GM04503 (cell line): ENCODE measurements at places on chromosomes 1 and 21.

- DNase-seq, result no peak
Measured at GRCh38 chr1:2016123-2016522, 3.0 kb upstream of the GABRD start.

DNA sequence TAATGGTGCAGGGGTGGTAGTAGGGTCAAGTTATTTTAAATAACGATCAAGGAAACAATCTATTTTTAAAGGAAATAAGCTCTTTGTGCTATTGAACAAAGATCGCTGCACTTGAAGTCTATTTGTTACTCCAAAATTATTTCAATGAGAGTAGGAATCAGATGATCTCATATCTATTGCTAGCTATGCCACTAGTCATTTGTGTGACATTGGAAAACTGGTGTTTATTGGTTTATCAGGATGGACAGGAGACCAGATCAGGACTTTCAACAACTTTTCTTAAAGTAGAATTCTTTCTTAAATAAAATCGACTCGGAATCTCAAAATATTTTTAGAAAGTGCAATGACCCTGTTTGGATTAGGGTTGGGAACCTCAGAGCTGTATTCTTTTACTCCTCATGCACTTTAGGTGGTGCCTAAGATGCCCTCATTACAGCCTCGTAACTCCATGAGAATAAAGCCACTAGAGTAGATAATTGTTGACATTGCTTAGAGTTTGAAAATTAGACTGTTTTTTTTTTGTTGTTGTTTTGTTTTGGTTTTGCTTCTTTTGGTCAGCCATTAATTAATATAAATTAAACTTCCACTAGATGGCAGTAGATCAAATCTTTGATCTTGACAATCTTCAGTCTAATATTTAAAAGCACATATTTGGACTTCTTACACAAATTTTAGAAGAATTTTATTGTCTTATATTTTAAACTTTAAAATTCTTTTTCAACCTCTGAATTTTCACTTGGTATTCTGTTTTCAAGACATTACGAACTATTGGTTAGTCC lies 352.4 kb downstream of the USP25 start:
- no peak for DNase-seq

DNA sequence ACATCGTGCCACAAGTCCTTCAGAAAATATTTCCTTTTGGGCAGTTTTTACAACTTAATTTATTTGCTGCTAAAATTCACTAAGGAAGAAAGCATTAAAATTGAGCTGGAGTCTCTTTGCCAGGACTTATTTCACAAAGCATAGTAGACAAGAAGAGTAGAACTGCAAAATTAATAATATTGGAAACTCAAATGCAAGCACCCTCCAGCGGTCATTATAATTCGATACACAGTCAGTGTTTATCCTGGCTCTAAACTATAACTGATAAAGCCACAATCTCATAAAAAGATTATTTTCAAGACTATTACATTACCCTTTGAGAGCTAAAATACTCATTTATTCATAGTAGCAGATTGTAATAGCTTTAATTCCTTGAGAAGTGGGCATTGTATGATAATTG lies 655.4 kb downstream of the RWDD3 start:
- no peak for DNase-seq

GRCh38 chr1:29698033-29698432 lies 461.7 kb downstream of the PTPRU start:
- no peak for DNase-seq

GRCh38 chr1:200211157-200211556 lies 183.6 kb downstream of the NR5A2 start:
- DNase-seq, result no peak

GRCh38 chr1:27849951-27850350 lies 19.4 kb downstream of the PPP1R8 start:
- DNase-seq, result no peak

GRCh38 chr1:68495532-68495931 lies 1.4 kb downstream of the DEPDC1 start:
- DNase-seq, result no peak

DNA sequence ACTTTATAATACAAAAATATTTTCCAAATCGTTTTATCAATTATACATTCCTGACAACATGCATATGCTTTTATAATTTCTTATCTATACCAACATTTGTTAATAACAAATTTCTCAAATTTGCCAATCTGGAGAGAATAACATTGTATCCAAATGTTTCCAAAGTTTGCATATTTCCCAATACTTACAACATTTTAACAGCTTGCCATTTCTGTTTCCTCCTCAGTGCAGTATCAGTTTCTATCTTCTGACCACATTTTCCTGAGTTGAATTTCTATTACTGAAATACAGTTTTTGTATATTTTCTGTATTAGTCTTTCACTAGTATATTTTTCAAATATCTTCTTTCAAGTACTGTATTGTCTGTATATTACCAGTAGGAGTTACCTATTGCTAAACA lies 1594.3 kb downstream of the PLA2G4A start:
- no peak for DNase-seq

- peak; percentile 41 for DNase-seq
Measured at GRCh38 chr21:41283211-41283818, 33.3 kb upstream of the FAM3B start.

DNA sequence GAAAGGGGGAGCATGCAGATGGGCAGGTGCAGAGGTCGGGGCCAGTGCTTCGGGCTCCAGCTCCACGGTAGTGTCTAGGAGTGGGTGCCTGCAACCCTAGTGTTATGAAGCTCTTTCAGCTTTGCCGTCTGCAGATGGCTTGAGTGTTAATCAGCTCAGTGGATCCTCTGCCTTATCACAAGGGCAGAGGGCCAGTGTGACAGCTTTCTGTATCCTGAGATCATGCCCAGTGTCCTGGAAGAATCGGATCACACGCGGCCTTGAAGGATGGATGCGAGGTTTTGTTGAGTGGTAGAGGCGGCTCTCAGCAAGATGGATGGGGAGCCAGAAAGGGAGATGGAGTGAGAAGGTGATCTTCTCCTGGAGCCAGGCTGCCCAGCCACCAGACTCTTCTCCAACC lies 25.5 kb upstream of the C1orf146 start:
- no peak for DNase-seq

- DNase-seq, result no peak
Measured at GRCh38 chr1:9909234-9910046, 629 bp downstream of the CTNNBIP1 start.

DNA sequence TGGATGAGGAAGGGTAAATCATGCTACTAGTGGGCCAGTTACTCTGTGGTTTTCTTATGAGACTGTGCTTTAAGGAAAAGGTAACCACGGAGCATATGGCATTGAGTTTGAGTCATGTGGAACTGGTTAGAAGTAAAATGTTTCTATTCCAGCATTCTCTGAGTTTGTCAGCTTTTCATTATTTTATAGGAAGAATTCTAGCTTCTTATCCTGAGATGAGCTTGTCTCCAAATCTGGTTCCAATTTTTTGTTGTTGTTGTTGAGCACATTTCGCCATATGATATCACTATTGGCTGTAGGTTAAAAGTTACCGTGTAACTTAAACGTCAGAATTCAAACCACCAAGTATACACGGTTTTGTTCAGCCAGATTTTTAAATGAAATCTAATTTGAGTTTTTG lies 69.9 kb downstream of the ATF6 start:
- DNase-seq, result peak; percentile 15

- no peak for DNase-seq
Measured at GRCh38 chr1:89780721-89781120, 40.1 kb upstream of the LRRC8D start.

- DNase-seq, result no peak
Measured at GRCh38 chr1:77571642-77572041, 110.8 kb downstream of the ZZZ3 start.

DNA sequence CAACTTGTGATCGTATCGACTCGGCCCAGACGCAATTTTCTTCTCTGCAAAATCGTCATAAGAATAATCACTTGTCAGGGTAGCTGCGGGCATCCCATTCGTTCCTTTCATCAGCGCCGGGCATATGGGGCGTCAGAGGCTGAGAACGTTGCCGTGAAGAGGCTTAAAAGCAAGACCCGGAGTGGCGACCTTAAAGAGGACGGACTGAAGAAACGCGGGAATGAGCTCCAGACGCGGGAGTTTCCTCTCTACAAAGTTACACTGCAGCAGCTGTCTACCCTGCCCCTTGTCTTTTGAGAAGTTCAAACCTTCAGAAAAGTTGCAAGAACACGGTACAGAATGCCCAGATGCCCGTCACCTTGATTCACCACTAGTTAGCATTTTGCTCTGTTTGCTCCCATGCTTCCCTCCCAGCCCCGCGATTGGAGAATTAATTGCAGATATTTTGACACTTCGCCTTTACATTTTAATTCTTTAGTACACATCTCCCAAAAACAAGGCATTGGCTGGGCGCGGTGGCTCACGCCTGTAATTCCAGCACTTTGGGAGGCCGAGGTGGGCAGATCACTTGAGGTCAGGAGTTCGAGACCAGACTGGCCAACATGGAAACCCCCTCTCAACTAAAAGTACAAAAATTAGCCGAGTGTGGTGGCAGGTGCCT lies 967 bp downstream of the CENPS start:
- DNase-seq, result no peak

GRCh38 chr1:21324368-21325141 lies 34.3 kb upstream of the ECE1 start:
- DNase-seq, result peak; percentile 79

- no peak for DNase-seq
Measured at GRCh38 chr1:44235808-44236207, 22.5 kb downstream of the DMAP1 start.

DNA sequence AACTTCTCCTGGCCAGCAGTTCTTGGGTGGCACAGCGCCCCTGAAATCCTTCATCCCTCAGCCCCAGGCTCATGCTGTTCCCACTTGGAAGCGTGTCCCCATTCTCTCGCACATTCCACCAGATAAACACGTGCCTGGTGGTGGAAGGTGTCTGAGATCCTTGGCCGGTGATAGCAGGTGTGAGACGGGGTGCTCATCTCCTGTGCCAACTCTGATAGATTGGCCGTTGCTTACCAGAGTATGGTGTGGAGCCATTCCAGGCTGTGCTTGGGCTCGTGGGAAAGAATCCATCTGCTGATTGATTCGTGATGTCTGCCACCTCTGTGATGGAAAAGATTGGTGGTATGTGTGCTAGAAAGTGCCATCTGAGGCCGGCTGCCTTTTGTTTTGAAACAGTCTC lies 22.2 kb downstream of the ACTL8 start:
- no peak for DNase-seq
